ENCODE measurements at places on chromosomes 5 and 9. TPM values are rescaled to one million over a fixed set of nuclear protein-coding genes. Genes with fewer than 3 reads are reported as not detected.

Gene RFK
- 33.2 TPM for total RNA-seq

Gene PCSK1
- total RNA-seq = not detected

Gene C5orf52
- not detected for total RNA-seq

Gene PCDHGA9
- 0.15 TPM for total RNA-seq

Gene FOXD4L5
- 0.08 TPM for total RNA-seq

Gene CEP72
- total RNA-seq = 33.2 TPM

Gene CLIC3
- 6.2 TPM for total RNA-seq

Gene HAPLN1
- 0.13 TPM for total RNA-seq

Gene ARSI
- 18.6 TPM for total RNA-seq

Gene DNM1
- 18.7 TPM for total RNA-seq

Gene PCDHA10
- total RNA-seq = 0.33 TPM

Gene TAL2
- total RNA-seq = not detected

Gene SPINK9
- not detected for total RNA-seq

Gene GALNT12
- 3.3 TPM for total RNA-seq

Gene PCDHB5
- total RNA-seq = 0.08 TPM

Gene CKMT2
- total RNA-seq = not detected

Gene ANGPTL2
- 0.08 TPM for total RNA-seq

Gene FBN2
- total RNA-seq = 0.08 TPM

Gene PCDHA9
- total RNA-seq = 0.21 TPM

Gene BRIX1
- total RNA-seq = 46.6 TPM

Gene DRD1
- 1.0 TPM for total RNA-seq

Gene FOXD4L4
- 0.10 TPM for total RNA-seq

Gene AKNA
- total RNA-seq = 10.1 TPM

Gene PANK3
- 79.7 TPM for total RNA-seq

Gene DMGDH
- total RNA-seq = 0.54 TPM

Gene OMD
- not detected for total RNA-seq

Gene ADGRV1
- 0.49 TPM for total RNA-seq

Gene NPDC1
- total RNA-seq = 43.5 TPM

Gene CCDC192
- not detected for total RNA-seq

Gene TSLP
- not detected for total RNA-seq

Gene NR5A1
- total RNA-seq = 2.5 TPM

Gene BARX1
- 81.2 TPM for total RNA-seq

Gene NMUR2
- total RNA-seq = not detected

Gene ADAMTS19
- not detected for total RNA-seq

Gene ACOT12
- 0.74 TPM for total RNA-seq

Gene IL4
- total RNA-seq = not detected

Gene GLRA1
- not detected for total RNA-seq

Gene PCDHA6
- total RNA-seq = 0.31 TPM

Data from Panc1 (cell line).